ENCODE measurements at places on chromosomes 6 and 20.

GRCh38 chr6:40252531-40253258 lies 318.4 kb upstream of the MOCS1 start:
- no peak for DNase-seq

DNA sequence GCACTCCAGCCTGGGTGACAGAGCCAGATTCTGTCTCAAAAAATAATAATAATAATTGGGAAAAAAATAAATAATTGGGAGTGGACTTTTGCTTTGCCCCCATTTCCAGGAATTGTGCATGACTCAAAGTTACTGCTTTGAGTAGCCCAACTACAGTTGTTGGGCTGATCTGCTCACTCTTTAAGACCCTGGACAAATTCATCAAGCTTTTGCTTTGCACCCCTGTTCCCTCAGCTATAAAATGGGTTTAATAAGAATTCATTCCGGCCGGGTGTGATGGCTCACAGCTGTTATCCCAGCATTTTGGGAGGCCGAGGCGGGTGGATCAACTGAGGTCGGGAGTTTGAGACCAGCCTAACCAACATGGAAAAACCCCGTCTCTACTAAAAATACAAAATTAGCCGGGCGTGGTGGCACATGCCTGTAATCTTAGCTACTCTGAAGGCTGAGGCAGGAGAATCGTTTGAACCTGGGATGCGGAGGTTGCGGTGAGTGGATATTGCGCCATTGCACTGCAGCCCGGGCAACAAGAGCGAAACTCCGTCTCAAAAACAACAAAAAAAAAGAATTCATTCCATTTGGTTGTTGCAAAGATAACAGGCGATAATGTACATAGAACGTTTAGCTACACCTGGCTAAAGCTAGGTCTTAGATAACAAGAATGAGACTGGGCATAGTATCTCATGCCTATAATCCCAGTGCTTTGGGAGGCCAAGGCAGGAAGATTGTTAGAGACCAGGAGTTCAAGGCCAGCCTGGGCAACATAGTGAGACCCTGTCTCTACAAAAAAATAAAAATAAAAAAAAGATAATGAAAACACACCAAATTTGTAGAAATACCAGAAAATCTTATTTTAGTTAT lies 87.9 kb upstream of the ZNF217 start:
- DNase-seq, result no peak

GRCh38 chr20:58646257-58646656 lies 4.8 kb upstream of the STX16 start:
- no peak for DNase-seq

- DNase-seq, result no peak
Measured at GRCh38 chr6:12661432-12662089, 55.0 kb upstream of the PHACTR1 start.

GRCh38 chr20:50318710-50319109 lies 128.1 kb downstream of the CEBPB start:
- DNase-seq, result no peak

- no peak for DNase-seq
Measured at GRCh38 chr6:137775227-137775626, 91.8 kb upstream of the TNFAIP3 start.

- DNase-seq, result no peak
Measured at GRCh38 chr6:11121851-11122250, 10.3 kb upstream of the ERVFRD-1 start.

GRCh38 chr6:139378882-139379341 lies 4.5 kb upstream of the CITED2 start:
- DNase-seq, result no peak

GRCh38 chr6:12804952-12805645 lies 88.5 kb downstream of the PHACTR1 start:
- no peak for DNase-seq

GRCh38 chr6:35243386-35243958 lies 16.1 kb upstream of the ZNF76 start:
- DNase-seq, result no peak

DNA sequence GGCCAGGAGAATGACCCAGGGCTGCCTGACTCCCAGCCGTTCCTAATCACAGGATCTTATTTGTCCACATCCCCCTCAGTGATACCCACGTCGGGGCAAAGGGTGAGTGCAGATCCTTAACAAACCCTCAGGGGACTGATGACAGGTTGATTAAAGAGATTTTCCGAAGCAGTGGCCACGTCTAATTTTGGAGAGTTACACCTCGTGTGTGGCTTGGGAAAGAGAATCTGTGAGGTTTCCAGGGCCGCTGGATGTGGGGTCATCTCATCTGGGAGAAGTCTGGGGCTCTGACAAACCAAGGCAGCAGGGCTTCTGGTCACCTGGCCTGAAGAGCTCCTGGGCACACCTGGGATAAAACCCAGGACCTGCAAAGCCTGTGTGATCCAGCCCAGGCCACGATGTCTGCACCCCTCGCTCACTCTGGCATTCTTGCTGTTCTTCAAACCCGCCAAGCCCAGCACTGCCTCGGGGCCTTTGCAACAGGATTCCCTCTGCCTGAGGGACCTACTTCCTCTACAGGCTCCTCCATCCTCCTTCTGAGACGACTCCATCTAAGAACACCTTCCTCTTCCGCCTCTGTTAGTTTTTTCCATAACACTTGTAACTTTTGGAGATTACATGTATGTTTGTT lies 4.7 kb downstream of the JPH2 start:
- no peak for DNase-seq

GRCh38 chr6:150448221-150448620 lies 79.4 kb downstream of the IYD start:
- DNase-seq, result no peak

- DNase-seq, result no peak
Measured at GRCh38 chr6:148001844-148002642, 340.6 kb upstream of the SASH1 start.

DNA sequence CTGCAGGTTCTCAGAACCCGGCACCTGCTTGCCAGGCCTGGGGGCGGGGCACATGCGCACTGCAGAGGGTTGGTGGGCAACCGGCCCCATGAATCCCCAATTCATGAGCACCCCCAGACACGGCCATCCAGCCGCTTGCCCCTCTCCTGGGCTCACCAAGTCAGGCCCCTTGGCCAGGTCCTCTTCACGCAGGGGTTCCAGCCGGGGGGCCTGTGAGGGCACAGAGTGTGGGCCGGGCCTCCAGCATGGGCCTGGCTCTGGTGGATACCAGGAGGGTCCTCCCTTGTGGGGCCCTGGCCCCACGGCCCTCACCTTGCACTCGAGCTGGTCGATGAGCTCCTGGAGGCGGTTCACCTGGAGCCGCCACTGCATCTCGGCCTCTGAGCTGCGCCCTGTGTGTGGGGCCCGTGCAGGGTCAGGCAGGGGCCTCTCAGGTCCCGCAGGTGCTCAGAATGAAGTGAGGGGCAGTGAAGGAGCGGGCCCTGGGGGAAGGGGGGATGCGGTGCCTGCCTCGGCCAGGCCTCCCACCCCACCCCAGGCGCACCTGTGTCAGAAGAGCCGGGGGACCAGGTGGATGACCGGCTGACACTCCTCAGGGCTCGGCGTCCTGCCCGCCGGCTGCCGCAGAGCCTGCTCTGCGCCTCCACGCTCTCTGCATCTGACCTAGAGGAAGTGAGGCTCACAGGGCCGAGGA lies 2.6 kb upstream of the C20orf144 start:
- no peak for DNase-seq

DNA sequence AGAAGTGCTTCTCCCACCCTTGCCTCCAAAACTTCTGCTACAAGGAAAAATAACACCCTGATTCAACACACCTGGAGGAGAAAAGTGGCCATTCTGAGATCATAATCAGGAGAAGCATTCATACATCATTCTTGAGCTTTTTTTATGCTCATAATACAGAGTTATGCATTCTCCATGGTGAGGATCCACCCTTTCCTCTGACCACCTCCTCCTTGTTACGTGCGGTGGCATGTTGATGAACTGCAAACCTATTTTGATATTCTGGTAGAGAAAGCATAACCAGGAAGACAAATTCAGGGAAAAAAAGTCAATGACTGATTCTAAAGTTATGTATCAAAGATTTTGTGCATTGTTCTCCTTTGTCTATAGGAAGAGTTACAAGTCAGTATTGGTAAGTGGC lies 169.8 kb downstream of the KLHL32 start:
- DNase-seq, result no peak

GRCh38 chr6:55882718-55883569 lies 7.6 kb upstream of the BMP5 start:
- DNase-seq, result no peak

GRCh38 chr6:165726290-165726875 lies 63.3 kb upstream of the PDE10A start:
- DNase-seq, result no peak

GRCh38 chr6:159875194-159875593 lies 15.6 kb upstream of the MAS1 start:
- no peak for DNase-seq

DNA sequence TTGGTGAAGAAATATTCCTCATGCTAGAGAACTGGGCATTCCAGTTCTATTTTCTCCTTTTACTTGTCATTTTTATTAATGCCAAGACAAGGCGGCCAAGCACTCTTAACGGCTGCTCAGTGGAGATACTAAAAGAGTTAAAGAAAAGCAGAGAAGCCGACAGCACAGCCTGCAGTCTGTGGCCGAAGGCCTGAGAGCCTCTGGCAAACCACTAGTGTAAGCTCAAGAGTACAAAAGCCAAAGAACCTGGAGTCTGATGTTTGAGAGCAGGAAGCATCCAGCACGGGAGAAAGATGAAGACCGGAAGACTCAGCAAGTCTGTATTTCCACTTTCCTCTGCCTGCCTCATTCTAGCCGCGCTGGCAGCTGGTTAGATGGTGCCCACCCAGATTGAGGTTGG lies 167.1 kb upstream of the FUT9 start:
- no peak for DNase-seq

DNA sequence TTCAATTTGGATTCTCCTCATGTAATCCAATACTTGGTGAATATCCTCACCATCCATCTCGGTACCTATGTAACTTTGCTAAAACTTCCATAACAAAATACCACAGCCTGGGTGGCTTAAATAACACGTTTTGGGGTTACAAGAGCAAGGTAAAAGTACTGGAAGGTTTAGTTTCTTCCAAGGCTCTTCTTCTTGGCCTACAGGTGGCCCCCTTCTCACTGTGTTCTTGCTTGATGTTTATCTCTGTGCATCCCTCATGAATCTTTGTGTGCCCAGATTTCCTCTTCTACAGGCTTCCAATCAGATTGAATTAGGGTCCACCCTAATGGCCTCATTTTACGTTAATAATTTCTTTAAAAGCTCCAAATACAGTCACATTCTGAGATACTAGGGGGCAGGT lies 163.3 kb upstream of the HCRTR2 start:
- no peak for DNase-seq

DNA sequence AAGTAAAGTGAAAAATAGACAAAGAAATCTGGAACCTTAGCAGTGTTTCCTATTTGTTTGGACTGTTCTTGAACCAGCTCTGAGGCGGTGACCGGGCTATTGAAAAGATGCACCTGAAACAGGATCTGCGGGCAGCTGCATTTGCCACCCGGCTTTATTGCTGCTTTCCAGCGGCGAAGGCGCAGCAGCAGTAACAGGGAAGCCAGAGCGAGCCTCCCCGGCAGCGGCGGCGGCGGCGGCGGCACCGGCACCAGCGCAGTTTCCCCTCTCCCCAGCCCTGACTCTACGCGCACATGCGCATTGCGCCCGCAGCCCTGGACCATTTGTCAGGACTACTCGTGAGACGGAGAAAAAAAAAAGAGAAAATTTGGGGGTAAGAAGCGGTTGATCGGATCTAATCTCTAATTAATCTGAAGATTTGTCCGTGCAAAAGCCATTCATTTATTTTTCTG lies at the start of gene L3MBTL3:
L3MBTL3 (plus strand) TSS at position 290 of the 452 bp plus-strand sequence. CDS start 24,119 bp downstream, outside the sequence.
- DNase-seq, result peak; percentile 88

DNA sequence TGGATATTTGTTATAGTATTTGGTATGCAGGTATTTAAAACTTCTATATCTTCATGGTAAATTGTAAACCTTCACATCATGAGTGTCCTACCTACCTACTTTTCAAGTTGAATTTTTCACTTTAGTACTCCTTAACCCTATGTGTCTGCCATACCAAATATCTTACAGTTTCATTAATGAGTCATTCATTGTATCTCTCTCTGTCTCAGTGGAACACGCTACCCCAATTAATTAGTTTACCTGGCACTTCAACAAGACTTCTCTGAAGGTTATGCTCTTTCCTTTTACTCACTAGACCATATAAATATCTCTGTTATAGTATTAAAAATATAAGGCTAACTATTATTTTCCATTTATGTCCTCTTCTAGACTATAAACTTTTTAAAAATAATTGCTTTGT lies 123.9 kb upstream of the GJE1 start:
- DNase-seq, result no peak

DNA sequence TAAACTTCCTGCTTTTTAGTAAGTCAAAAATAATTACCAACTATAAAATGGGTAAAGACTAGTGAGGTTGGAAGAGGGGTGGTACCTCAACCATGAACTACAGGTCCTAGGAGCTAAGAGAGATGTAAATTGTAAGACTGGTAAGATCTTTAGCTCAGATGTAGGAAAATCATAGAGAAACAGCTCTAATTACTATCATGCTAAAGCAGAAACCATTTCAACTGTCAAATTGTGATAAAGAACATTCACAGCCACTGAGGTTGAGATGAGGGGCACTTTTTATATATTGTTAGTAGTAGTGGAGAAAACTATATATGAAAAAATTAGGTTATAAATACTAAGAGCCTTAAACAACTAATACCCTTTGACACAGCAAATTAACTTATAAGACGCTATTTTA lies 20.0 kb downstream of the CDK19 start:
- DNase-seq, result no peak

DNA sequence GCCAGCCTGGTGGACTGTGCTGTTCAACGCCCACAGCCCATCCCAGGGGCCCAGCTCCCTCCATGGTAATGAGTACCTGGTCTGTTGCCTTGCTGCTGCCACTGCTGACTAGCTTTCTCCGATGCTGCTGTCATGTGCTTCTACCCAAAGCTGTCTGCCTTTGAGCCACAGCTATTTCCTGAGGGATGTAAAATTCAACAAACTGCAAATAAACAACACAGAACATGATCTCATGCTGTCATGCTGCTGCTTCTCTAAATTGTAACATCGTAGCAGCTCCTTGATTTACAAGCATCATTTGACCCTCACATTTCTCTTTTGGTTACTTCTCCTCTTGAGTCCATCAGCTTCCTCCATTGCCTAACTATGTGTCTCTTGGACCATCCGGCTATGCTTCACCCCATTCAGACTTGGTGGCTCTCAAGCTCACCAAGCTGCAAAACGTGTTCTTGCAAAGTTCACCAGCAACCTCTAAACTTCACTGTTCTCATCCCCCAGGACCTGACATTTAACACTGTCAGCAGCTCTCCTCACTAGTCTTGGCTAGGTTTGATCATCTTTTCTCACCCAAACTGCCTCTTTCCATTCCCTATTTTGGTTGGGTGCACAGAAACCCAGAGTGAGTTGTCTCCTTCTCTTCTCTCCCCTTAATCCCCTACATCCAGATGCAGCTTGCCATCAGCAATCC lies 54.6 kb downstream of the FYN start:
- no peak for DNase-seq

DNA sequence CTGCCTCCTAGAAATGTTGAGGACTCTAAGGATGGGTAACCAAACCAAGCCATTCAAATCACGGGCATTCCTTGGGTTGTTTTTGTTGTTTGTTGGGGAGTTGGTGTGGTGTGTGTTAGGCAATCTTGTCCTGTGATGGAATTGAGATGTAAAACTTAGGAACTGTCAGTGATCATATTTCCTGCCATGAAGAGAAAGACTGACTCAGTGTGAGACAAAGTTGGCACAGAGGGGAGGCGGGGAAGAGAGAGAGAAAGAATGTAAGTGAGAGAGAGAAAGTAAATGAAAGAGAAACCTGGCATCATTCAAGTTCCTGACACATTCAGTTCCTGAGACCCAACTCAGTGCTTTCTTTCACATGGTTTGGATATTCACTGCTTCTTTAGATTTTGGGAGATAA lies 21.6 kb upstream of the FBXO30 start:
- DNase-seq, result no peak

- DNase-seq, result no peak
Measured at GRCh38 chr20:2421247-2421646, 40.5 kb downstream of the TGM6 start.

Data from HEK293T (cell line).